ENCODE measurements at places on chromosomes 7 and 10. TPM values are rescaled to one million over a fixed set of nuclear protein-coding genes. Genes with fewer than 3 reads are reported as not detected.

The TMEM236 gene
- total RNA-seq: 0.22 TPM

The GNAI1 gene
- 7.1 TPM for total RNA-seq

The PNLIPRP3 gene
- total RNA-seq: not detected

The GNG11 gene
- total RNA-seq: 15.2 TPM

The TPST1 gene
- total RNA-seq: 58.7 TPM

The MSMB gene
- not detected for total RNA-seq

The STYXL1 gene
- total RNA-seq: 34.3 TPM

The LBX1 gene
- total RNA-seq: not detected

The PANK1 gene
- 9.1 TPM for total RNA-seq

The CALHM1 gene
- total RNA-seq: not detected

The ZC3HAV1 gene
- total RNA-seq: 56.6 TPM

The TYW1B gene
- total RNA-seq: 3.9 TPM

The UCN3 gene
- total RNA-seq: not detected

The GPNMB gene
- total RNA-seq: 218 TPM

The CABCOCO1 gene
- total RNA-seq: 6.8 TPM

The FAM13C gene
- 10.7 TPM for total RNA-seq

The MYL10 gene
- total RNA-seq: not detected

The AS3MT gene
- 12.2 TPM for total RNA-seq

The CYP3A4 gene
- not detected for total RNA-seq

The CCDC172 gene
- total RNA-seq: not detected

The FAM25C gene
- not detected for total RNA-seq

The LRRC4 gene
- total RNA-seq: 0.39 TPM

The GPRIN2 gene
- not detected for total RNA-seq

The CTAGE4 gene
- total RNA-seq: 1.0 TPM

The DAGLB gene
- total RNA-seq: 16.6 TPM

The PCLO gene
- total RNA-seq: 0.13 TPM

The MSS51 gene
- 2.5 TPM for total RNA-seq

The PARD3 gene
- total RNA-seq: 39.9 TPM

The NCAPG2 gene
- 19.3 TPM for total RNA-seq

The SPDYE1 gene
- total RNA-seq: not detected

The AEBP1 gene
- total RNA-seq: 216 TPM

The TES gene
- total RNA-seq: 49.9 TPM

The CPN1 gene
- total RNA-seq: not detected

The ASB10 gene
- total RNA-seq: not detected

The FKBP6 gene
- total RNA-seq: not detected

The AUTS2 gene
- 70.3 TPM for total RNA-seq

The TRIL gene
- total RNA-seq: 0.13 TPM

The SPDYE11 gene
- total RNA-seq: under 0.01 TPM

The ELMO1 gene
- 15.3 TPM for total RNA-seq

The LRRC18 gene
- not detected for total RNA-seq

The EFCAB10 gene
- 0.11 TPM for total RNA-seq

The JAZF1 gene
- 28.9 TPM for total RNA-seq

The CFAP46 gene
- 1.4 TPM for total RNA-seq

The SCIN gene
- total RNA-seq: 3.6 TPM

The NCF1 gene
- not detected for total RNA-seq

The ZNF853 gene
- 0.86 TPM for total RNA-seq

The CFTR gene
- not detected for total RNA-seq

The SYT15B gene
- 0.39 TPM for total RNA-seq

The ZNF3 gene
- 29.0 TPM for total RNA-seq

The DEPP1 gene
- 140 TPM for total RNA-seq
